ENCODE measurements at places on chromosomes 7 and 10.

DNA sequence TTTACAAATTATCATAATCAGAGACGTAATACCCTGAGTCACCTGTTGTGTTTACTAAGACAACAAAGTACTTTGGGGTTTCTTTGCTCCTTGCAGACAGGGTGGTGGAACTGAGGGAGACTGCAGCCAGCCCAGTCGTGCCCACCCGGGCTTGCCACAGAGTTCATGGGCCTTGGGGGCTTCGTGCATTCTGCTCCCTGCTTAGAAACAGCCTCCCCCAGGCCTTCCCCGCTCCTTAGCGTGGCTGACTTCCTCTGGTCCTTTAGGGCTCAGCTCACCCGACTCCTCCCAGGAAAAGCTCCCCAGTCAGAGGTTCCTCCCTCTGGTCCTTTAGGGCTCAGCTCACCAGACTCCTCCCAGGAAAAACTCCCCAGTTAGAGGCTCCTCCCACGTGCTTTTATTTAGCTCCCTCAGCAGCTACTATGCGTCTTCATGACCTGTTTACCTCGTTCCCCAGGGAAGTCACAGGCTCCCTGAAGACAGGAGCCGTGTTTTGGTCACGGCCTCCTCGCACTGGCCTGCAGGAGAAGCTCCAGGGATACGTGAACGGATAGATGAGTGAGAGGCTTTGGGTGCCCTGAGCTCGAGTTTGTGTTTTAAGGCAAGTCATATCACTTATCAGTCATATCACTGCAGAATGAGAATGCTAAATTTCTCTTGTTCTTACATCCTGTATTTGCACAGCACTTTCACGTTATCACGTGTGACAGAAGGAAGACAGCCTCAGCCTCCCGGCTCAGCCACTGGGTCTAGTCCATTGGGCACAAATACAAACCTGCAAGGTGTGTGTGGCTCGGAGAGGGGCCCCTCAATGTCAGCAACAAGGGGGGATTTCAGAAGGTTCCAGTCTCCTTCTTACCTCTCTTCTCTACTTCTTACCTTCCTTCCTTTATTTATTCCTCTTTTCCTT is 52.7 kb upstream of the VIPR2 start:
- DNase-seq = no peak

DNA sequence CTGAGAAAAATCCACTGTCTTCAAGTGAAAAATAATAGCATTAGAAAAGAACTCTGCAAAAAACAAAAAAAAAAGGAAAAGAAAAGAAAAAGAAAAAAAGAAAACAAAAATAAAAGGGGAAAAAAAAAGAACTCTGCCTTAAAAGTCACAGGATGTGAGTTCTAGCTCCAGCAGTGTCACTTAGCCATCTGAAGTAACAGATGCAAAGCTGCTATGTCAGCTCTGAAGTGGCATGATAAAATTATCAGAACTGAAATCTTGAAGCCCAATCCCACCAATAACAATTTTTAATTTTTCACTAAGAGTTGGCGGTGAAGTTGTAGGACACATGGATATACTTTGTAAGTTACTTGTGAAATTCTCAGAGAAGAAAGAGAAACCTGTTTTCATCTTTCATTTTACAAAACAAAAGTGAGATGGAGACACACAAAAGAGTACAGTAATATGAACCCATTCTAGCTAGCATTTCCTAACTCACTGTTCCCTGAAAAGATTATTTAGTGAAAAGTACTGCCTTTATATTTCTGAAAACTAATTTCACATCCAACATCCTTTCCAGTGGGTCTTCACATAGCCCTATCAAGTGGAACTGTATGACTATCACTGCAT is 103.5 kb downstream of the ELAPOR2 start:
- DNase-seq = no peak

- DNase-seq = no peak
These were observed 3.2 kb downstream of the HOXA5 start for GRCh38 chr7:27140126-27140857.

- DNase-seq = no peak
These were observed 495.2 kb downstream of the DNAJB6 start for GRCh38 chr7:157832006-157832405.

- no peak for DNase-seq
These were observed 178.8 kb downstream of the GNAT3 start for GRCh38 chr7:80333040-80333439.

- DNase-seq = peak; percentile 64
These were observed 150.0 kb downstream of the ZNF33B start for GRCh38 chr10:42488416-42488815.

DNA sequence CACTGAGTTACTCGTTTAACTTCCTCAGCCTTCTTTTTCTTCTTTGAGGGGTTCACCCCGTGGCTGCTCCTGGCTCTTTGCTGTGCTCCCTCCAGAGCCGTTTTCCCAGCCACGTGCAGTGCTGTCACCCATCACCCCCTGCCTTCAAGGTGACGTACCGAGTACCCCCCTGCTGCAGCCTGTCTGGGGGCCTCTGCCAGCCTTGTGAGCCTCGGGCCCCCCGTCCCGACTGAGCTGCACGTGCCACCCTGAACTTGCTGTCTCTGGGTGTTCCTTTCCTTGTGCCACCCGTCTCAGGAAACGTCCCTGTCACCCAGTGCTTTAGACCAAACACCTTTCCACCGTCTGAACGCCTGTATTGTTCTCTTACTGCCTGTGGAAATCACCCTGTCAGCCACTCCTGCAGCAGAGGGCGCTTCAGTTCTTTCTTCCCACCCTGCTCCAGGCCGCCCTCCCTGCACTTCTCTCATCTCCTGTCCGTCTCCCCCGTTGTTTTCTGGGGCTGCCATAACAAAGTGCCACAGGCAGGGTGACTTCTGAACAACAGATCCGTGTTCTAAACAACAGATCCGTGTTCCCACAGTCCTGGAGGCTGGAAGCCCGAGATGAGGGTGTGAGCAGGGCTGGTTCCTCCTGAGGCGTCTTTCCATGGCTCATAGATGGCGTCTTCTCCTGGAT is 44.6 kb downstream of the WDR37 start:
- DNase-seq = no peak

DNA sequence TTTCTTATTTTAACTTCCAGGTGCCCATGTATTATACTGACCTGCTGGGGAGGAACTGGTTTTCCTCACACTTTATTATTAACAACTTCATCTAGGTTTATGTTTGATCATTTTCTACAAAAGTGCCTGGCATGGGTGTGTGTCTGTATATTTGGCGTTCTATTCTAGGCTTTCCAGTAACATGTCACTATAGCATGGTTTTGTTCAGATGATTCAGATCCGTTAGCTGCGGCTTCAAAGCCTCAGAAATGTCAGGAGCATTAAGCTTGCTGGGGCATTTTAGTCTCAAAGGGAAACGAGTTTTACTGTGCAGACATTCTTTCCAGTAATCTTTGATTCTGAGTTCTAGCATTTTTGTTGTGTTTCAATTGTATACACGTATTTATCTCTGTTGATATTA is 2.3 kb downstream of the INPP5A start:
- peak; percentile 54 for DNase-seq

GRCh38 chr7:63044721-63045120 is 953.9 kb upstream of the ZNF722 start:
- DNase-seq = no peak

- DNase-seq = peak; percentile 90
These were observed 72.4 kb downstream of the ABCC2 start for GRCh38 chr10:99854860-99855259.

- peak; percentile 68 for DNase-seq
These were observed 305.5 kb downstream of the C7orf25 start for GRCh38 chr7:42606193-42606905.

GRCh38 chr7:126856691-126857291 is 395.9 kb downstream of the GRM8 start:
- peak; percentile 1 for DNase-seq

- no peak for DNase-seq
These were observed 19.0 kb downstream of the TES start for GRCh38 chr7:116229366-116229765.

DNA sequence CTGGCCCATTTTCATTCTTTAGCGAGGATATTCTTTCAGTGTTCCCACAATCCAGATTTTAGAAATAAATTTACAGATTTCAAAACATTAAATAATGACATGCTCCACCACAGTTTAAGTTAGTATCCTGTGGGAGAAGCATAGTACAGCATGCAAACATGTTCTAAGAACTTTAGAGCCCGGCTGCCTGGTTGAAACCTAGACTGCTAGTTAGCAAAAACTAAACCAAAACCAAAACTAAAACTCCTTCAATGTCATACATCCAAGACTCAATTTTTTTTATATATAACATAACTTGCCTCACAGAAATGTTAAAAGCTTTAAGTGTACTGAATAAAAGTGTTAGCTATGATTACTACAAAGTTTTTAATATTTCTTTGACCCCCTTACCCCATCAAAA is 17.0 kb downstream of the TRA2A start:
- no peak for DNase-seq

GRCh38 chr7:21338728-21339164 is 89.1 kb upstream of the SP4 start:
- DNase-seq = no peak

DNA sequence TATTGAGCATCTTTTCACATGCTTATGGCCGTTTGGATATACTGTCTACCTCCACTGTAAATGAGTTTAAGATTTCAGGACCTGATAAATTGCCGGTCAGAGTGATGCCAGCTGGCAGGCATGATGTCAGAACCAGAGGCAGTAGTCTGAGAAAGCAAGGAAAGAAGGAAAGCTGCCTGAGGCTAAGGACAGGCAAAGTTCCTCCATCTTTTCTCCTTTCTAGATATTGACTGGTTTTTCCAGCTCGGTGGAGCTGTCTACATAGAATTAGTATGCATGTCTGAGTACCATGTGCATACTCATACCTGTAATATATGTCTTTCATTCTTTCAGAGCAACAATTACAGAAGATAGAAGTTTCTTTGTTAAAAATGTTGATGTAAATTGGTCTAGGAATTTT is 52.3 kb downstream of the CDCA7L start:
- DNase-seq = no peak

DNA sequence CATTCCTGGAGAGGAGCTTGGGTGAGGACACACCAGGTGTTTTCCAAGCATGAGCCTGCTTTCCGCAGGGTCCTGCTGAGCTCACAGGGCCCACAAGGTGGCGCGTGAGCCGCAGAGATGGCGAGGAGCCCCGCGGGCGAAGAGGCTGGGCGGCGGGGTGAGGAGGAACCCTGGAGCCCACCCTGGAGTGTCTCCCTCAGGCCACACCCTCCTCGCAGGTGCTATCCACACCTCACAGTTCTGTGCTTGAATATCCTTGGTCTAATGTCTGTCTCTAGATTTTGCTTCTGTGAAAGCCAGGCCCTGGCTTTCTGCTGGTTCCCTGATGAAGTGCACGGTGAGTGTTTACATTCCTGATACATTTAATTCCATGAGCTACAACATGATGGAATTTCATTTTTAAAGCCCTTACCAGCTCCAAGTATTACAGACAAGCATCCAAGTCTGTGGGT is 433.6 kb downstream of the ACTR3B start:
- DNase-seq = peak; percentile 0

DNA sequence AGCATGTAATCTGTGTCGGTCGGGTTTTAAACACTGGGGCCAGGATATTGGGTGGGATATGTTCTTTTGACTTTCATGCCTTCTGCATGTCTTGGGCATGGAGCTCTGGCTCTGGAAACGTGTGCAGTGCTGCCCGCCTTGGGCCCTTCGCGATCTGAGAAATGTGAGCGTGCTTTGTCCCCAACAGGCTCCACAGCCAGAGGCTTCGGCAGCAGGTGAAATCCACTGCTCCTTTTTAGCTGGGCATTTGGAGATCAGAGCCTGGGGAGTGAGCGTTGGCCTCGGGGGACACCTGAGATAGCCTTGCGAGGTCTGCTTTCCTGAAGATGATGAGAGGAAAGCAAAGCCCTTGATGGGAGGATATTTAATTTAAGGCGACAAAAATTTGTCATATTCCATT is 137.8 kb downstream of the ACTR3B start:
- no peak for DNase-seq

- DNase-seq = no peak
These were observed 3.3 kb downstream of the LBX1 start for GRCh38 chr10:101225846-101226421.

DNA sequence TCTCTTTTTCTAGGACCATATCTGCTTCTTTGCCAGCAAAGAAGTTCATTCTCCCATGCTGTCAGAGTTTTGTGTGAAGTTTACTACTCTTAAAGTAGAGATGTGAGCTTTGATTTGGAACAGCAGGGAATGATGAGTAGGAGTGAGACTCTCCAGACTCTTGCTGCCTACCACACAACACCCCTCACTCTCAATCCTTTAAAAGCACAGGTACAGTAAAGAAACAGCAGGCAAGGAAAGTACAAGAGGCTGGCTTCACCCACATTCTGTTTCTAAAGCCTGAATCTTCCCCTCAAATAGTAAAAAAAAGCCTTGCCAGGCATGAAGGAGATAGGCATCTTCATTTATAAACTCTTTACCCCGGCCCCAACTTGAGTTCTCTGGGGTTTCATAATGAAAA is 97.3 kb downstream of the ARMH3 start:
- no peak for DNase-seq

- no peak for DNase-seq
These were observed 10.3 kb downstream of the CNTNAP2 start for GRCh38 chr7:146126767-146127509.

GRCh38 chr7:16345979-16346958 is 75.1 kb downstream of the CRPPA start:
- DNase-seq = peak; percentile 68

DNA sequence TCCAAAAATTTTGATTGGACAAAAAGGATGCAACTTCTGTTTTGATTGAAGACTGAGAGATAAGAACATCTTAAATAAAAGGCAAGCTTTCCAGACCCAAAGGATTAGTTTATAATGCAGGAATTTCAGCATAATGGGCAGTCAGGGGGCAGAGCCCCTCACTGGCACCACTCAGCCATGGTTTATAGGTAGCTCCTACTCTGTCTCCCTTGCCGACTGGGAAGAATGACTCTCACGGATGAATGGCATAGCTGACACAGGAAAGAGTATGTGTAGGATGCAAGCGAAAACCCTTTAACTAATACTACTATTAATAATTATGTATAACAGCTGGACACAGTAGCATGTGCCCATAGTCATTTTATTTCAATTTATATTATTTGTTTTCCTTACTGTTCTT is 53.3 kb downstream of the GALNT11 start:
- no peak for DNase-seq

- peak; percentile 36 for DNase-seq
These were observed 19.1 kb upstream of the ERVW-1 start for GRCh38 chr7:92496876-92497275.

DNA sequence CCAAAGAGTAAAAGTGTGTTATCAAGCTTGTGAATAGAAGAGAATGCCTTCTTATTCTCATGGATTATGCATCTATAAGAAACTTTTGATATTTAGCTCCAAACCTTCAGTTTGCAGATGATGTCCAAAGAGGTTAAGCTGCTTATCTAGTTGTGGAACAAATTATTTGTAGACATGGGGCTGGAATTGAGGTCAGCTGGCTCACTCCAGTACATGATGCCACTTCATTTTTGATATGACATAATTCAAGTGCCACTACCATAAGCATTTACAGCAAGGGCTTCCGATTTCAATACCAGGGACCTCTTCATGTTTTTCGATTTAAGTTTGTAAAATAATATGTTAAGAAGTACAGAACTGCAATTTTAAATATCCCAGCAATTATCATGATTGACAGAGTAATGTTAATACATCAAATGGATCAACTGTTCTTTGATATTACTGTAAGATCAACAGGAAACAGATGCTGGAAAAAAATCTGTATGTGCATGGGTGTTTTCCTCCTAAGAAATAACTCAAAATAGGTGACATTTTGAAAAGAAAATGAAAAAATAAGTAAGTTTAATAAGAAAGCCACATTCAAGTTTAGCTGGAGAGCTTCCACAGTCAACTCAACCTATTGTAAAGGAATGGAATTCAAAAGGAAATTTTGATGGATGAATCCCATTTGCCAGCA is 12.7 kb downstream of the FAM3C start:
- no peak for DNase-seq

Data from cardiac fibroblast (primary cell).